ENCODE measurements at places on chromosomes 7 and 10.

DNA sequence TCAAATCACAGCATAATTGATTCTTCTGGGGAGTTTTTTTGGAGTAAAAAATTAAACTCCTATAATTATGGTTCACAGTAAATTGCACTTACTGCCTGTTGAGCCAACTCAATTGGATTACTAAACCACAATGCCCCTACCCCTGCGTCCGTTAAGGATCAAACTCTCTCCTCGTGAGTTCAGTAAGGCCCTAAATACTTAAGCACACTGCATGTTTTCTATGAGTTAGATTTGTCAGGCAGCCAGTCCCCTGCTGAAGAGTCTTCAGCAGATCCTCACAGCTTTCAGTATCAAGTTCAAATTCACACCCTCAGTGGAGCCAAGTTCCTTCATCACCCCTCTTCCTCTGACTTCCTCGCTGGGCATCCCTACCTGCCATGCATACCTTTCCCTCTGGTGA, 275.0 kb upstream of the BMPER start:
- DNase-seq, result no peak

DNA sequence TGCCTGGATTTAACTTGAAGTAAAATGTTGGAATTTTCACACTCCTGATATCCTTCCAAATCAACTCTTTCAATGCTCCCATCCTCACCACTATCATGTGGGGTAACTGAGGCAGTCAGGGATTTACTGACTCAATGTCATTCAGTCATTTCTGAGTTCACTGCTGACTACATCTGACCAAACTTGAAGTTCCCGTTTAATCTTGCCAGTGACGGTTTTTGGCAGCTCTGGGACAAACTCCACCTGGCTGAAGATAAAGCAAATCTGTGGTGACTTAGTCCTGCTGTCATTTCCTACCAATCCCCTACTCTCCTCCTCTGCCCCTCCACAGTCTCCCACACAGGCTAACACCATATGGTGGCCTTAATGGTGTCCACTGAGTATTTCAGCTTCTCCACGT, 22.7 kb upstream of the ACSM6 start:
- DNase-seq, result no peak

DNA sequence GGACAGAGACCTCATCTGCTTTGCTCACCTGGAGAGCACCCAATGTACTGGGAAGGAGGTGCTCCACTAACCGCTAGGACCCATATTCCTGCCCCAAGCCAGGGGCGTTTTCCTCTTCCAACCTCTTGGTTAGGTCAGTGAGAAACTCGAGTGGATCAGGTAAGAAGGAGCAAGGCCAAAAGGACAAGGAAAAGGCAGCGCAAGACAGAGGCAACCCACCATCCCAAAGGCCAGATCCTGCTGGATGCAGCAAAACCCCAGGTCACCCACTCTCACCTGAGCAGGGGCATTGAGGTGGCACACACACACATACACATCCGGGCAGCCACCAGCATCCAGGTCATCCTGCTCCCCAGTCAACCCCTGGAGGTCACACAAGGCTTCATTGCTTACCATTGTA, 105.1 kb downstream of the GRID1 start:
- no peak for DNase-seq

GRCh38 chr7:17401791-17402627, 103.6 kb downstream of the AHR start:
- DNase-seq, result no peak

GRCh38 chr7:135200821-135201331, 10.4 kb downstream of the WDR91 start:
- no peak for DNase-seq

DNA sequence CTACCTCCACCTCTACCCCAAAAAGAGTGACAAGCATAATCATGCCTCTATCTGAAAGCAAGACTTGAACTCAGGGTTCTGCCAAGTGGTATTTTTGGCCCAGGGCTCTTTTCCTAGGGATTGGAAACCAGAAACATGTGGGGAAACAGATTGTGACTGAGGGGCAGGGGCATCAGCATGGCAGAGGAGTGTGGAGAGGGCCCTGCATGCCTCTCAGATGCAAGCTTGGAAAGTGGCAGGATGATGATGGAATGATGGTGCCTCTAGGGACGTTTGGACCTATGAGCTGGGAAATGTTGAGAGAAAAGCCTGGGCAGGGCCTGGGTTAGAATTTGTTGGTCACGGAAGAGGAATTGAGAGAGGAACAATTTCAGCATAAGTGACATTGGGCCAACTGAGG, 78.4 kb upstream of the LEP start:
- DNase-seq, result no peak

DNA sequence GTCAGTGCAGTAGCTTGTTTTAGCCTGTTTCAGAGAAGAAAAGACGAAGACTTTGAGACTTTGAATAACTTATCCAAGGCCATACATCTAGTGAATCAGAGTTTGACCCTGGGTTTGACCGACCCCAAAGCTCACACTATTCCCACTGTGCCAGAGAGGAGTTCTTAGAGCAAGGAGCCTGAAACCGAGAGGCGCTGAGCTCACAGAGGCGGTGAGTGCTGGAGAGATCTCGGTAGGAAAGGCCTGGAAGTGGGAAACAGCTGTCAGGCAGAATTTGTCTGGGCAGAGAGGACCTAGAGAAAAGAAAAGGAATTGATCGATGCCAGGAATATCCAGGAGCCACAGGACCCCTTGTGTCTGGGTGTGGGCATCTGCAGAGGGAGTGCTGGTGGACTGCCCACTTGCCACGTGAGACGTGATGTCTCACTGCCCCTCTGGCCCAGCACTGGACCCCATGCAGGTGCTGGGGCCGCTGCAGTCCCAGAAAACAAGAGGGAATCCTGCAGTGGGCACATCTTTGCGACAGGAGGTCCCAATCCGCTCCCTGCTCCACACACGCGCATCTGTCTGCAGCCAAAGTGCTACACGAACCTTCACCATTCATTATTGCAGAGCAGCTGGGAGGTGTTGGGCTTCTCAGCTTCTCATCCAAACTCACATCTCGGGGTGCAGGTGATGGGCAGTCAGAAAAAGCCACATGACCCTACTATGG, 6.2 kb downstream of the CALML3 start:
- no peak for DNase-seq

DNA sequence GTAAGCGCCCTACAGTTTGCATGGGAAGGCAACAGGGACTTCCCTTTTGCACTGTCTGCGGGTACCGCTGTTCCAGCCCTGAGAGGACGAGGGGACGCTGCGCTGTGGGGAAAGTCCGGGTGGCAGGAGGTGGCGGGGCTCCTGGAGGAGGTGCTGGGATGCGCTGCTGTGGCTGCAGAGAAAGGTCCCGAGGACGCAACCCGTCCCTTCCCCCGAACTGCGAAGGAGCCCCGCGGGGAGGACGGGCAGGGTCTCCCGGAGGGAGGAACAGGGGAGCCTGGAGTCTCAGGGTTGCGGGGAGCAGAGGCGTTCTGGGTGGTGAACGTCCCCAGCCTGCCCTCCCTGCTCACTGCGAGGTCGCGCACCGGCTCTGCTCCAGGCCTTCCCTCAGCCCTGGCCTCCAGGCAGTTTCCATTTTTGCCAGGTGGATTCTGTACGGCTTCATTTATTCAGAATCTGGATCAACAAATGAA, 91.6 kb downstream of the CXCL12 start:
- DNase-seq, result peak; percentile 6

DNA sequence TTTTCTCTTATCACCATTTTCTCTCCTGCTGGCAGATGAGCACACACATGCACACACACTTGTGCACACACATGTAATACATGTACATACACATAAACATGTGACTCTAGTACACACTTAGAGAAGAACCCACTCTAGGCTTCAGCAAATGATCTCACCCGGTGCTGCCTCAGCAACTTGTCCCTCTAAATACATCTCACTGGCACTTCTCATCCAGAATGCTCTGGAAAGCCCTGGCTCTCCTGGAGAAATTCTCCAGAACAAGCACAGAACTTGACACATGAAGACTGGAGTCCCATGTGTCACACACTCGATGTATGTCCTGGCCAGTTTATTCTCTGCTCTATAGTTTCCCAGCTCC, 254.9 kb downstream of the ELMO1 start:
- DNase-seq, result no peak

DNA sequence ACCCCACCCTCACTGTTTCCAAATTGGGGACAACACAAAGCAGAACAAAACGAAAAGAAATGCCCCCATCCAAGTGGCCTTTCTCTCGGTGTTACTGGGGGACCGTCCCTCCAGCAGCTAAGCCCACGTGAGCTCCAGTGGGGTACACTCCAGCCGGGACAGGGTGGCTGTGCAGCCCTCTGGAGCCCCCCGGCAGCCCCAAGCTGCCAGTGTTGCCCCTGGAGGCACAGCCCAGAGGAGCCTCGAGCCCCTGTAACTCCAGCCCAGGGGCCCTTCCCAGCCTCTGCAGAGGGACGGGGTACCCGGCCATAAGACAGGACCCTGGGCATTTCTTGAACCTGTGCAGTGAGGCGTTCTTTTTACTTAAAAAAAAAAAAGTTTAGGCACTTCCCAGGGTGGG, 124.5 kb upstream of the KCTD7 start:
- DNase-seq, result no peak

DNA sequence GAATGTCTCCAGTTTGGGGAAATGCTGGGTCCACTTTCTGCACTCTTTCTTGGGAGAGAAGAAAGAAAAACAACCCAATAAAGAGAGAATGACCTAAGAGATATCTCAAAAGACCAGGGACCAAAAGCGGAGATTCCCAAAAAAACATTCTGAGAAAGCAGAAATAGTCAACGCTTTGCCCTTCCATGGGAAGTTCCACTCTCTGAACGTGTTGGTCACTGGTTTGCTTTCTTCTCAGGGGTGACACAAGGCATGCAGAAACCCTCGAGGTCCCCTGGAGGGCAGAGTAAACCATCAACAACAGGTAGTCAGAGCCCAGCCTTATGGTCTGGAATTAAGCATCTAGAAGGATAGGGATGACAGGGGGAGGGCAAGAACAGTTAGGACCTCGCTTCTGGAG, 26.2 kb upstream of the AOAH start:
- DNase-seq, result no peak

DNA sequence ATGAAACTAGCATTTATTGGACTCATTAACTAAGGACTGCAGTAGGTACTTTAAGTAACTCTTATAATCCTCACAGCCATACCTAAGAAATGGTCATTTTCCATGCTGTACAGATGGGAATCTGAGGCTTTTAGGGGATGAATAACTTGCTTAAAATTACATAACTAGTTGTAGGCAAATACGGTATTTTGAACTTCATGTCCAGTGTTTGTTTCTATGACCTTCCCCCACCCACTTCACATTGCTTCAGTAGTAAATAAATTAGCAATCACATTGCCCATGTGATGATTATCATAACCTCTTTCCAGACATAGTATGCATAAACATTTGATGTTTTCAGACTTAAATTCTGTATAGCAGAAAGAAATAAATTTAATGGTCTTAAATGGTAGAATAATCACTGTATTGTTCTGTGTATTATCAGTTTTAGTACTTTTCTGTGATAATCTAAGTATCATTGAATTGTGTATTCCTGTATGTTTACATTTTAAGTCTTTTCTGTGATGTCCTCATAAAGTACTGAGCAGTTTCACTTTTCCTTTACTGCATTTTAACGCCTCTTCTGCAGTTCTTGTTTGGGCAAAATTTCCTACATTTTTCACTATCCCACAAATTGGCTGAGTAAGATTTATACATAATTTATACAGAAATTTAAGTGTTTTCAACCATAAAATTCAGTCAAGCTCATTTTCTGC, 48.3 kb downstream of the ANKIB1 start:
- DNase-seq, result peak; percentile 9

DNA sequence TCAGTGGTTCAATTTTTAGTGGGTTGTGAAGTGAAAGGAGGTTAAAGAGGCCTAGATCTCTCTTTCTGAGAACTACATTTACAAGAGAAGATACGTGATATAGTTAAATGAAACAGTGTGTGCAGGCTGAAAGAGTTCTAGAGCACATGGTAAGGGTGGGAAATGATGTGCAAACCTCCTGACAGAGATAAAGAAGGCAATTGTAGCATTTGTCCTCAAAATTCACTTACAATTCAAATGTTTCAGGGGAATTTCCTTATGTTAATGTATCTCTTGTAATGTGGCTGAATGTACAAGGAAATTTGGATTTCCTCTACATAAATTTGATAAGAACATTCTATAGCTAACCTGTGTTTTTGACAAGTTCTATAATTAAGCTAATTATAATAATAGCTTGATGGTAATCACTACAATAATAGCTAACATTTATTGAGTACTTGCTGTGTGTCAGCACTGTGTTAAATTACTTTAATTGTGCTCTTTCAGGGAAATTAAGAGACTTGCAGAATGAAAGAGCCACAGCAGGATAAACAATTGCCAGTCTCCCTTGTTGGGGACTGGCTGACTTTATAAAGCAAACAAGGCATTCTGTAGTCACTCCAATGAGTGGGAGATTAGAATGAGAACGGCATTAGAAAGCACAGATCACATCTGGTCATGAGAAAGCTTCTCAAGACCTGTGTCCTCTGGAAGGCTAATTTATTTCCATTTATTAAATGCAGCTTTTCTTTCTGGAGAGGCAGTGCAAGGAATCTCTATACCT, 139.7 kb upstream of the TMEM72 start:
- no peak for DNase-seq

DNA sequence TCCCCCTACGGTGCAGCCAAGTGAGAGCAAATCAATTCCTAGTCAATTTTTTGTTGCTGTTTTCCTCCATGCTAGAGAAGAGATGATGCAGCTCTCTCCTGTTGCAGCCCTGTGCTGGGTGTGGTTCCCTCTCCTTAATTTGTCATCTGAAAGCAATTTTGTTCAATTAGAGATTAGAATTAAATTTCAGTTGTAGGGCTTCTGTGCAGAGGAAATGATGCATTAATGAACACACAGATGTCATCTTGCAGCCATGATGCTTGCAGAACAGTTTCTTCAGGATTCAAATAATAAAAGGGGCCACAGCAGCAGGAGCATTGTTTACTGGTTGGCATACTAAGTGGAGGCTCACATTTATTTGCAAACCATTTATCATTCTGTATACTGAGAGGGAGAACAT, 266.0 kb downstream of the AUTS2 start:
- DNase-seq, result peak; percentile 40

- DNase-seq, result no peak
Measured at GRCh38 chr7:49775949-49776443, 2.6 kb downstream of the VWC2 start.

GRCh38 chr10:42990721-42991441, 86.0 kb upstream of the RET start:
- DNase-seq, result no peak

GRCh38 chr7:30884881-30885280, 26.8 kb upstream of the AQP1 start:
- no peak for DNase-seq

- peak; percentile 55 for DNase-seq
Measured at GRCh38 chr7:30817371-30817767, 46.2 kb downstream of the MINDY4 start.

Data from fibroblast of mammary gland (primary cell).